Skeletal muscle cell (primary cell): ENCODE measurements at places on chromosomes 12 and 14.

DNA sequence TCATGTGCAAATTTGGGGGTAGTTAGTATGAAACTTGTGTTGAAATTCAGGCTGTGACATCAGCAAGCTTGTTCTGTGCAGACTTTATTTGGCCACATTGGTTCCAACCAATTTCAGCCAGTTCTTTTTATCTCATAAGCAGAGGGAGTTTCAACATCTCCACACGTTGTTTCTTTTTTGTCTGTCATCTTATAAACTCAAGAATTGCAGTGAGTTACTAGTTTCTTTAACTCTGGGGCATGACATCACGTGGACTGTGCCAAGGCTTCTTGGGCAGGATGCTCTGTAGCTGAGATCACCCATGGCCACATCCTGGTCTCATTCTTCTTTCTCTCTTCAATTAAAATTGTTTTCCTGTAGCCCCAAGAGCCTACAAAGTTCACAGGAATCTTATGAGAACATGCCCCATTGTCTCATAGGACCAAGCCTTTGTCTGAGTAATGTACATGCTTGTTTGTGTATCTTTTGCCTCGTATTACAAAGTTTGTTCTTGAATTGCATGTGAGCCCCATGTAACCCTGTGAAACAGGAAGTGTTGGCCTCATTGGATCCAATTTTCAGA, 982.0 kb upstream of the TMEM132C start:
- peak; percentile 99 for DNase-seq

DNA sequence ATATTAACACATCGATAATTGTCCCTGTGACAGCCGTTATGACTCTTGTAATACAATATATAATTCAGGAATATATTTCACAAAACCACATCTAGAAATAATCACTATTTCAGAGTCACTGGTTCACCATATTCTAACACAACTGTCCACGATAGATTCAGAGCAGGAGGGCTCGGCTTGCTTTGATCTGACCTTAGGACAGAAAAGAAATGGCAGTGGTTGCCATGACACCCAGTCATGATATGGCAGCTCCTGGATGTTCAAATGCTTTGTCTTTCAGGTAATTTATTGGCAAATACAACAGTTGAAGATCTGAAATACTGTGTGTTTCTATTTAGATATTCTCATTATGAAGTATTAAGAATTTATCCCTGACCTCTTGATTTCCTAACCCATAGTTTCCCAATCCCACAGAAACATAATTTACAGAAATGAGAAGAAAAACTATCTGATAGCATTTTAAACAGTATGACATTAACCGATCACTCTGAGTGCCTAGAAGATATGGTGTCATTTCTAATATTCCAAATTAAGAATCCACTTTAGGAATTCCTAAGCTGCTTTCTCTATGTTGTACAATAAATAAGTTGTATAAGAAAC, 116.4 kb downstream of the EPS8 start:
- no peak for DNase-seq

- DNase-seq = peak; percentile 48
Measured at GRCh38 chr12:28563936-28564335, 373.7 kb downstream of the CCDC91 start.

DNA sequence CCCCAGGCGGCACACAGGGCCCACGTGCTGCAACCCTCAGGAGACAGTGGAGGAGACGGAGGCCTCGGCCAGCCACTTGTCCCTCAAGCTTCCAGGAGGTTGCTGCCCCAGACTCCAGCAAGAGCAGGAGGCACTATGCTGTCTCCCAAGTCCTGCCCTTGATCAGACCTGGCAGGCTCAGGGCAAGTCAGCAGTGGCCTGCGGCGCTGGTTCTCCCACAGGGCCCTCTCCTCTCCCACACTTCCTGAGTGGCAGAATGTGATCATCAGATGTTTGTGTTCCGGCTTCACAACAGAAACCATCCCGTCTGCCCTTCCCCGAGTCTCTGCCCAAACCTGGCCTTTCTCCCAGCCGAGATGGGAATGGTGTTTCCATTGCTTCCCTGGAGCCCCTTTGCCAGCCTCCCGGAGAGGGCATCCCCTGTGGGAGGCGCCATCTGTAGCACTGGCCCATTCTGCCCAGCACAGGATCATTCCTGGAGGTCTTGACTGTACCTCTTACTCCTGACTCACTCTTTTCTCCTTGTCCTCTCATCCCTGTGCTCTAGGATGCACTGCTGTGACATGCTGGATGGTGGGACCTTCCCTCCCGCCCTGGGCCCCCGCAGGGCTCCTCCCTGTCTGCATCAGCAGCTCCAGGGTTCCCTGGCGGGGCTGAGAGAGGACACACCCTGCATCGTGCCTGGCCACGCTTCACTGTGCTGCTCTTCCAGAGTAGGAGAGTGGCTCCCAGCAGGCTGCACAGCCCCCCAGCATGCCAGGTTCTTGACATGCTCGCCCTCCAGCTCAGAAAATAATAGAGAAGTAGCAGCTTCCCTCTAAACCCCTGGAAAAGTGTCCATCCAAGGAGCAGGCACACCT, 114.7 kb upstream of the FKBP4 start:
- no peak for DNase-seq

- no peak for DNase-seq
Measured at GRCh38 chr12:98416845-98417244, 98.5 kb upstream of the TMPO start.

DNA sequence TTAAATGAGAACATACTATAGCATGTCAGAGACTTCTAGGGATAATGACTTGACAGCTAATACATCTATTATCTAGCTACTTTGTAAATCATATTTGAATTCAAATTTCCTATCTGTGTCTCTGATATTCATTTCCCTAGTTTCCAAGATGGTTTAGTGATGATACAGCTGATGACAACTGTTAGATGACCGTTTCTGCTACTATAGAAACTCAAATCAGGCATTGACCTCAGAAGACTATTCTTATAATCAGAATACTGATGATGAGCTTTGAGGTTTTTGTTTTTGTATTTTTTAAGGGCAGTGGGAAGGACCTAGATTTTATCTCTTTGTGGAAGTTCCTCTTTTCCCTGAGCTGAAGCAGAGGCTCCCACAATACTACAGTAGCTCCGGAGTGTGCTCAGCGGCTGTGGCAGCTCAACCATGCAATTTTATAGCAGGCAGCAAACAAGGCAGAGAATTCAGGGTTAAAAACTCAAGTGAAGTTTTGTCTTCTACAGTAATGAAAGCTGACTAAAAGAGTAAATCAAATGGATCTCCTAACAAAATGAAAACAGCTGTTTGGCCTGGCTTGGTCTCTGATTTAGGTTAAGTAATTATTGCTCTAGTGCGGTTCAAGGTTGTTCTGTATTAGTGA, 145.1 kb downstream of the SLC25A21 start:
- DNase-seq = no peak

DNA sequence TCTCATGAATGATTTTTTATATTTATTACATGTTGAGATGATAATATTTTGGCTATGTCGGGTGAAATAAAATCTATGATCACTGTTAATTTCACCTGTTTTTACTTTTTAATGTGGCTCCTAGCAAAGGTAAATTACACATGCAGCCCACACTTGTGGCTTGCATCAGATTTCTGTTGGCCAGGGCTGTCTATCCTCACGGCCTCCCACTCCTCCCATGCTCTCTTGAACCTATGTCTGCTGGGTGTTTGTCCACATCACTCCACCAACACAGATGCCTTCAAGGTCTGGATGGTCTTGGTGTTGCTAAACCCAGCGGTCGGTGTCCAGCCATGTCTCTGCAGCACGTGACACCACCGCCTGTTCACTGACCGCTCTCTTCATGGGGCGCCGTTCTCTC, 339.4 kb upstream of the FKBP4 start:
- no peak for DNase-seq

DNA sequence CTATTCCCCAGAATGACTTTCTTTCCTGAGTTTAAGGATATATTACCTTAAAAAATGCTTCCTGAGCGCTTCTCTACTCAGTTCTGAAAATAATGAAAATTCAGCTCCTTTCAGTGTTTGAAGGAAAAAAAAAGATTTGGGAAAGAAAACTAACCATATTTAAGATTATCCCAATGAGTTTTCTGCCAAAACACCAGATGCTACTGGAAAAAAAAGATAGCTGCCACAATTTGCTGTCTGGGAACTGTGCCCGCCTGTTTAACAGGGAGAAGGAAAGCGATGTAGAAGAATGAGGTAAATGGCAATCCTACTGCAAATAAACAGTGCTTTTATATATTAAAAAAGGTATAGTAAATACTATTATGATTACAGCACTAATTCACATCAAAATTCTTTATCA, 367.6 kb upstream of the PRICKLE1 start:
- DNase-seq = no peak

DNA sequence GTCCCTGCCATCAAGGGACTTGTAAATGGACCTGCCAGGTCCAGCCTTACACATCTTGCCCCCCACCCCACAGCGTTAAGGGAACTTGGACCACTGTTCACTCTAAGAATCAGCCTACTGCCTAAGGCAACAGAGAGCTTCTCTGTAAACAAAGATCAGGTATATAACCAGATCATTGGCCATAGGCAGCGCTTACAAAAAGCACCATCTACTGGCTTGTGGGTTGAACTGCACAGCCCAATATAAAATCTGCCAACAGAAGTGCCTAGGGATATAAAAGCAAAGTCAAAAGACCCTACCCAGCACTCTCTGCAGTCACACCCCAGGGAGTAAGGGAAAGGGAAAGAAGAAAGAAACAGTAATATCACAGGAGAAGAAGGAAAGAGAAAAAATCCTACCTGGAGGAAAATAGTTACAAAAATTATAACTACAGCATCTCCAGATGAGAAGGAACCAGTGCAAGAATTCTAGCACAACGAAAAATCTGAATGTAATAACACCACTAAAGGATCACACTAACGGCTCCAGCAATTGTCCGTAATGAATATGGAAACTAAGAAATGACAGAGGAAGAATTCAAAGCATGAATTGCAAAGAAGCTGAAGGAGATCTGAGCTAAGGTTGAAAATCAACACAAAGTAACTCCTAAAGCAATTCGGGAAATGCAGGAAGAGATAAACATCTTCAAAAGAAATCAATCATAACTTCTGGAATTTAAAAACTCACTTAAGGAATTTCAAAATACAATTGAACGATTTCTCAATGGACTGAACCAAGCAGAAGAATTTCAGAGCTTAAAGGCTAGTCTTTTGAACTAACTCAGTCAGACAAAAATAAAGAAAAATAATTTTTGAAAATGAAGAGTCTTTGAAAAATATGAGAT, 95.2 kb upstream of the PCED1B start:
- DNase-seq = no peak

- DNase-seq = no peak
Measured at GRCh38 chr14:105043641-105044040, 21.6 kb downstream of the GPR132 start.

DNA sequence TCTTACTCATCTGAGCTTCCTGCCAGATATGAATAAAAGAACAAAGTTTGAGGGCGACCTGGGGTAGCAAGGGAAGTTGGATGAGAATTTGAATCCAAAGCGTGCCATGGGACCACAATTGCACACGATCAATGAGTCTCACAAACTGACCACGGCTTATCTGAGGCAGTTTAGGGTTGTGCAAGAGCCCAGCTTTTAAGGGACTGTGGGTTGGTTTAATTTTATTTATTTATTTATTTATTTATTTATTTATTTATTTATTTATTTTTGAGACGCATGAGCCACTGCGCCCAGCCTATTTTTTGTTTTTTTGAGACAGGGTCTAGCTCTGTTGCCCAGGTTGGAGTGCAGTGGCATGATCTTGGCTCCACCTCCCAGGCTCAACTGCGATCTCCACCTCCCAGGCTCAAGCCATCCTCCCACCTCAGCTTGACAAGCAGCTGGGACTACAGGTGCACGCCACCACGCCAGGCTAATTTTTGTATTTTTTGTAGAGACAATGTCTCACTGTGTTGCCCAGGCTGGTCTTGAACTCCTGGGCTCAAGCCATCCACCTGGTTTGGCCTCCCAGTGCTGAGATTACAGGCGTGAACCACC, 1.1 kb downstream of the AMDHD1 start:
- no peak for DNase-seq

GRCh38 chr12:91139286-91139685, 28.0 kb upstream of the LUM start:
- DNase-seq = no peak

GRCh38 chr14:44961554-44962333, at the start of the genes KLHL28 and TOGARAM1:
KLHL28 (minus strand) TSS chr14:44961947; CDS start chr14:44945928, 16,019 bp downstream.
TOGARAM1 (plus strand) TSS chr14:44962190; CDS start chr14:44962422, 232 bp downstream.
- peak; percentile 99 for DNase-seq

- no peak for DNase-seq
Measured at GRCh38 chr14:35532783-35533356, 1.1 kb upstream of the INSM2 start.

- no peak for DNase-seq
Measured at GRCh38 chr12:108918960-108919642, 39.2 kb downstream of the DAO start.

- no peak for DNase-seq
Measured at GRCh38 chr14:76089575-76089974, 62.1 kb upstream of the GPATCH2L start.

GRCh38 chr12:71980538-71980937, 41.9 kb downstream of the TPH2 start:
- no peak for DNase-seq

GRCh38 chr12:88896958-88897357, 316.7 kb upstream of the KITLG start:
- DNase-seq = no peak

DNA sequence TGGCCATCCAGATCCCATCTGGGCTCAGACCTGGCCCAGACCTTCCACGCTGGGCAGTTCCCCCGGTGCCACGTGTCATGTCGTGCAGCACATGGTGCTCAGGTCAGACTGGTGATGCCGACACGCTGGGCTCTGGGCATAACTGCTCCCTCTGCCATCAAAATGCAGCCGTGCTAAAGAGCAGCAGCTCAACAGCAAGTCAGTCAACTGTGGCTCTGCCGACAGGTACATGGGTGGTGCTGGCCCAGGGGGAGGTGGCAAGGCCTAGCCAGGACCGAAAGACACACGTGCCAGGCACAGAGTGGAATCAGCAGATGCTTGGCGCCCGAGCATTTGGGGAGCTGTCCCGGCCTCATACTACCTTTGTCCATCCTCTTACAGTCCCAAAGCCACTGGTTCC, 1.6 kb downstream of the MCRS1 start:
- DNase-seq = no peak

GRCh38 chr12:58174316-58174715, 232.9 kb downstream of the ATP23 start:
- no peak for DNase-seq

- peak; percentile 58 for DNase-seq
Measured at GRCh38 chr12:68451261-68452077, 119.3 kb upstream of the MDM1 start.

DNA sequence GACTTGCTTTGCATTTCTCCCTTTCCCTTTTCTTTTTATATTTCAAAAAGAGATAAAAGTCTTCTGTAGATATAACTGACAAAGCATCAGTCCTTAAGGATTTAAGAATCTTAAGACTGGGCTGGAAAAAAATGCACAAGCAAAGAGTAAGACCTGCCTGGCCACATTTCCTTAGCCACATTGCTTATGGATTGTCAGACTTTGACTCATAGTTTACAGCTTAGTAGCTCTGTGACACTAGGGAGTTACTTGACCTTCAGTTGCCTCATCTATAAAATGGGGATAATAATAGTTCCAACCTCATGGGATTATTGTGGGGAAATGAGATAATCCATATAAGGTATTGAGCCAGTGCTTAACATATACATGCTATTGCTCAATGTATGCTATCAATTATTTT, 66.4 kb upstream of the STK38L start:
- DNase-seq = peak; percentile 90
